EL (cell line): ENCODE measurements at places on chromosomes 7 and 10.

DNA sequence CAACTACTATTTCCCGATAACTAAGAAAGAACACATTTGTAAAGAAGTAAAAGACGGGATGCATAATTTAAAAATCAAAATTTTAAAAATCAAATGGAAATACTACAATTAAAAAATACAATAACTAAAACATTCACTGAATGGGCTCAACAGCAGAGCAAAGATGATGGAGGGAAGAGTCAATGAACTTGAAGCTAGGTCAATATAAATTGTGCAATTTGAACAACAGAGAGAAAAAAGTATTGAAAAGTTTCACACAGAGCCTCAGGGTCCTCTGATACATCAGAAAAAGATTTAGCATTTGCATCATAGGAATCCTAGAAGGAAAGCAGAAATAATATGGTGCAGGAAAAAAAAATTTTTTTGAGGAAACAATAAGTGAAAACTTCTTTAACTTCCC lies 581.0 kb downstream of the KCNMA1 start:
- DNase-seq = no peak

DNA sequence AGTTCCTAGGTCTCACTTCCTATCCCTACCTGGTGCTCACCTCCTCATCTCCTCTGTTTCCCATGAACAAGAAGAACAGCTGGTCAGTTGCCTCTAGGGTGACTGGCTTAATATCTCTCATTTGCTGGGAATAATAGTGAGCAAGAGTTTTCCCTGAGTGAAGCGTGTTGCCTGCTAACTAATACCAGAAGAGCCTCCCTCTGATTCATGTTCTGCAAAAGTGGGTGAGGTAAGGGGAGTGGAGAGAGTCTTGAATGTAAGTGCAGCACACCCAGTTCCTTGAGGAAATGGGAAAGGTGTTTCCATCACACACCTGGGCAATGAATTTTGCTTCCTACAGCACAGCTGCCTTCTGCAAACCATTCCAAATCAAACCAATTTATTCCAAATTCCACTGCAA lies 29.6 kb downstream of the FZD1 start:
- DNase-seq = no peak

DNA sequence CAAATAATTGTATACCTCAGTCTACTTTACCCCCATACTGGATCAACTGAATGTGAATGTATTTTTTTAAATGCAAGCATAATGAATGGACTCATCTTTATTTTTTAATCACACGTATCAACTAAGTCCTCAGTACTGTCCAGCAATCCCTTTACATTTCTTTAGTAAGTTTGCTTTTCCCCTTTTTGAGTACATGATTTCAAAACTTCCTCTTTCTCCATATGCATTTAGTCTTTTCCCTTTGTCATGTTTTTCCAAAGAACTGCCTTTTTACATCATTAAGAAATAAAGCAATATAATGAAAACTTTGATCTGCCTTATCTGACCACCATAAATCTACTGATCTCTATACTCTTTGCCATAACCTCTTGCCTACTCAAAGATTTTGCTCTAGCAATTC lies 182.5 kb upstream of the AKR1E2 start:
- no peak for DNase-seq

DNA sequence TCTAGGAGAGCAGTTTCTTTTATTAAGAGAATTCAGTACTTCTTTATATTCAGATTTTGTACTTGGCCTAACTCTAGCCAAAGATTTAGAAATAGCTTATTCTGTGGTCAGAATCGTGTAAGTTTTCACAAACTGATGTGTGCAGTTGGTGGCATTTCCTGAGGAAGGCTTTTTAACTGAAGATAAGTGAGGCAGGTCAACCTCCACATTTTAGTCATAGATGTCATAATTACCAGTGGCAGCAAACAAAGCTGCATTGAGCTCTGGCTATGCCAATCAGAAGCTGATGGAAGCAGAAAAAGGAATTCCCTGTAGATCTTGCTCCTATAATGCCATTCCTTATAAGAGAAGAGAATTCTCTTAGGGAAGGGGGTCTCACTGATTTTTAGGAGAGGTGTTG lies 141.3 kb upstream of the SP8 start:
- DNase-seq = no peak

GRCh38 chr10:5523796-5524574 lies 776 bp upstream of the CALML3 start:
- no peak for DNase-seq

GRCh38 chr10:1044146-1044545 lies 4.8 kb downstream of the IDI1 start:
- no peak for DNase-seq
